ENCODE measurements at places on chromosomes 5 and 9.

DNA sequence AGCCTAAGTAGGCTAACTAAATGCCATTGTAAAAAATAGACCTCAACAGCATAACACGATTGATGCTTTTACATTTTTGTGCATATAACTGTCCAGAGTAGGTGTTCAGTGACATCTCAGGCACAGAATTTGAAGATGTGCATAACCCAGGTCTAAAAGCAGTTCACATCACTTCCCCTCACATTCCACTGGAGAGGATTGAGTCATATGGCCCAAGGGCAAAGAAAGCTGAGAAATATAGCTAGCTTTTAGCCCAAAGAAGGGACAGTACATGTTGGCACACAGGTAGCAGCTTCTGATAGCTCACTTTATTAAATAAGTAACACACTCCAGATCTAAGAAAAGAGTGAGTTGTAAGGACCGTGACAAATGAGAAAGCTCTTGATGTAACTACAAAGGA, 2259.5 kb upstream of the WWC1 start:
- DNase-seq: no peak

- no peak for DNase-seq
Observed at GRCh38 chr9:93958819-93959682, 3.9 kb upstream of the BARX1 start.

GRCh38 chr5:77774981-77775789, 954 bp downstream of the TBCA start:
- no peak for DNase-seq

GRCh38 chr5:65172486-65173129, 309.1 kb downstream of the ADAMTS6 start:
- DNase-seq: no peak

- no peak for DNase-seq
Observed at GRCh38 chr5:123174916-123175481, 86.0 kb downstream of the PRDM6 start.

DNA sequence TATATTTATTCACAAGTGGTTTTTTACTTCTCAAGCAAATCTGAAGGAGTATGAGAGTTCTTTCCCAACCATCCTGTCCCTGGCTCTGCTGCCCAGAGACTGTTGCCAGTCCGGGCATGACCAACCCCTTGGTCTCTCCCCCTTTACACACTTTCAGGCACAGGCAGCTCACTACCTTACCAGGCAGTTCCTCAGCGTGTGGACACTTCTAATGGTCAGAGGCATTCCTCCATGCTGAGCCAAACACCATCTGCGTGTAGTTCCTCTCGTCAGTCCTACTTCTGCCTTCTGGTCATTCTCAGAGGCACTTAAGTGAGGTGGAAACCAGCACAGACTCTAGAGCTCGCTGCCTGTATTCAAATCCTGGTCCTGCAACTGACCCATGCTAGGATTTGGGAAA, 56.1 kb downstream of the TSTD2 start:
- no peak for DNase-seq

DNA sequence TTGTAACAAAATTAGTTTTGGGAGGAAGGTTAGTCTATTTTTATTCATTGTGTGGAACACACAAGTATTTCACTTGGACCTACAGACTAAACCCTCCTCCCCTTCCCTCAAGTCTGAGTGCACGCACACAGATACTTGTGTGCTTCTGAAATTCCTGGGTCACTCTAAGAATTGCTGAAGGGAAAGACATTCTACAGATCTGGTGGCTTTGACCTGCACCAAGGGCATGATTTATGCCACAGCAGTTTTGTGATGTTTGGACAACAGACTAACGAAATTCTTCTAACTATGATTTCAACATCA, 150.5 kb downstream of the ARL15 start:
- no peak for DNase-seq

DNA sequence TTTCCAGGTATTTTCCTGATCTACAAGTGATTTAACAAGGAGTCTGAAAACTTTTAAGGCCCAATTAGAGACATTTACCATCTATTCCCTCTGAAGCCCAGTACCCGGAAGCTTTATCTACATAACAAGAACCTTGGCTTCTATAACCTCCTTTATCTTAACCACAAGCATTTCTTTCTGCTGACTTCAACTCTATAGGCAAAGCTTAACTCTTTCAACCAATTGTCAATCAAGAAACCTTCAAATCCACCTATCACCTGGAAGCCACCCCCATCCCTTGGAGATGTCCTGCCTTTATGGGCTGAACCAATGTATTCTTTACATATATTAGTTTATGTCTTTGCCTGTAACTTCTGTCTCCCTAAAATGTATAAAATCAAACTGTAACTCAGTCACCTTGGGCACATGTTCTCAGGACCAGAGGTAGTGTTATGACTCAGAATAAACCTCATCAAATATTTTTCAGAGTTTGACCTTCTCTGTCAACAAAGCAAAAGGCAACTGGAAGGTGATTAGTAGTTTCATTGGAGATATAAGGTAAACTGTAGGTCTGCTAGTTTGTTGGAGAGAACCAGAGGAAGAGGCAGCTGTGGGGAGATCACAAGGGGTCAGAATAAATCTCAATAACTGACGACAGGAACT, 13.0 kb upstream of the RIMOC1 start:
- no peak for DNase-seq

GRCh38 chr5:170635706-170636105, 131.9 kb downstream of the KCNIP1 start:
- no peak for DNase-seq

DNA sequence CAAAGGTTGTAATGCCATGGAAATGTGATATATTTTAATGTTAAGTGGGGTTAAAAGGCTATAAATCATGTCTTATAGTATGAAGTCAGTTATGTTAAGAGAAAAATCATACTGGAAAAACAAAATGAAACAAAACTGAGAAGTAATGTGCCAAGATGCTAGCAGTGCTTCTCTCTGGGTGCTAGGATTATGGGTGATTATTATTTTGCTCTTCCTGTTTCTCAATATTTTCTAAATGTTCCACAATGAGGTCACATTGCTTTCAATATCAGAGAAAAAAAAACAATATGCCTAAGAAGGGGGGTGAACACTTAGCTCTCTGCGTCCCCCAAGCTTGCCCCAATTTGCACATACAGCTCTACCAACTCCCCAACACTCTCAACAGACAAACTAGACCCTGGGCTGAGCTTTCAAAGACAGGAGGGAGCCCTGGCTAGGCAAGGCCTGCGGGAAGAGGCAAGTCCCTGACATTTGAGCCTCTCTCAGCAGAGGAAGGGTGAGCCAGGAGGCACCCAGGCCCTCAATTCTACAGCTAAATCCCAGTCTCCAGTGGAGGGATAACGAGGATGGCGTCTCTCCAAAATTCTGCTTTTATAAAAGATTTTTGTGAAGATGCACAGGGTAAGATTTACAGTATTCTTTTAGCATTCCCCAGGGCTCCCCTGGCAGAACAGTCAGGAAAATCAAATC, 24.4 kb downstream of the WHRN start:
- DNase-seq: no peak

DNA sequence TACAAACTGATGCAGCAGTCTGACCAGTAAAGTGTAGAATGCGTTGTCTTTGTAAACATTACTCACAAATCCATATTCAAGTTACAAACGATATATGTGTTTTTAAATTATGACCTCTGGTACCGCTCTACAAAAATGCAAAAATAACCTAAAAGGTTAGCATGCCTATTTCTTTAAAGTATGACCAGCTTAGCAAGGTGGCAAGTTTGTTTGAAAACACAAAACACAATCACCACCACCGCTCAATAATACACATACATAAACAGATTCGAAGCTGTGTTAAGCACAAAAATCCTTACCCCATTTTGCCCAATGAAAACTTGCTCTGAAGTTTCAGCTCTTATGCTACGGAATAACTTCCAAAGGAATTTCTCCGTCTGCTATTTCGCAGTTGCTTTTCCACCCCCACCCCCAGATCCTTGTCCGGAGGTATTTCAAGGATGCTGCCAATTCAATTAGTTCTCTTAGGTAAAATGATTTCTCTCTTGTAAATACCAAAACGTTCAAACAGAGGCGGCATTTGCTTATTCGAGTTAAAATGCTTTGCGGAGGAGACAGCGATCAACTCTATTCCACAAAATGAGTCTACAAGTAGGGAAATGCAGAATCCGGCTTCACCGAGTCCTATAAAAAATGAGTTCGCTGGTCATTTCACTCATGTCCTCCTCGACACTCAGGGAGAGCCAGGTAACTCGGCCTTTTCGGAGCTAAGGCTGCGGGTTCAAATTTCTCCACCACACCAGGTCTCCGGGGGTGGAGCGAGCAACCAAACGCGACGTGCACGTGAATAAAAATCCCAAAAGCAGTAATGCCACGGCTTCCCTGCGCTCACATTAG, 1.2 kb downstream of the HOMER1 start:
- DNase-seq: no peak

DNA sequence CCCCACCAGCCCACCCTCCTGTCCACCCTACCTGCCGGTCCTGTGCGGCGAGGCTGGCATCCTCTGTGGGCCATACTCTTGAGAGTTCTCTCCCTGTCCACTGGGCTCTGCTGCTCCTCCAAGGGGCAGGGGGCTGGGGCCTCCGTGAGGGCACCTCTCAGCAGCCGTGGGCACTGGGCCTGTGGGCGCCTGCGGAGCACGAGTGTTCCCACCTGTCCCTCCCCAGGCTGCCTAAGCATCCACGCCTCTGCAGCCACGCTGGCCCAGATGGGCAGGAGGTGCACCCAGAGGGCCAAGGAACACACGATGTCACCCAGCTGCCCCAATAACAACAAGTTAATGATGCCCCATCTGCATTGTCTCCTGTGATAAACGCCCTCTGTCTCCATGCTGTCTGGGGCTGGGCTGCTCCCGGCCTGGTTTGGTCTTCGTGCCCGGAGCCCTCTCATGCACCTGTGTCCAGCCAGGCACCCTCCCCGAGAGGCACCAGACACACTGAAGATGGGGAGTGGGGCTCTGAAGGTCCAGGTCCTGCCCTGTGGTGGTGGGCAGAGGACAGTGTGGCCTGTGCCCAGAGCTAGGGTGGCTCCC, 114.5 kb downstream of the RXRA start:
- no peak for DNase-seq

DNA sequence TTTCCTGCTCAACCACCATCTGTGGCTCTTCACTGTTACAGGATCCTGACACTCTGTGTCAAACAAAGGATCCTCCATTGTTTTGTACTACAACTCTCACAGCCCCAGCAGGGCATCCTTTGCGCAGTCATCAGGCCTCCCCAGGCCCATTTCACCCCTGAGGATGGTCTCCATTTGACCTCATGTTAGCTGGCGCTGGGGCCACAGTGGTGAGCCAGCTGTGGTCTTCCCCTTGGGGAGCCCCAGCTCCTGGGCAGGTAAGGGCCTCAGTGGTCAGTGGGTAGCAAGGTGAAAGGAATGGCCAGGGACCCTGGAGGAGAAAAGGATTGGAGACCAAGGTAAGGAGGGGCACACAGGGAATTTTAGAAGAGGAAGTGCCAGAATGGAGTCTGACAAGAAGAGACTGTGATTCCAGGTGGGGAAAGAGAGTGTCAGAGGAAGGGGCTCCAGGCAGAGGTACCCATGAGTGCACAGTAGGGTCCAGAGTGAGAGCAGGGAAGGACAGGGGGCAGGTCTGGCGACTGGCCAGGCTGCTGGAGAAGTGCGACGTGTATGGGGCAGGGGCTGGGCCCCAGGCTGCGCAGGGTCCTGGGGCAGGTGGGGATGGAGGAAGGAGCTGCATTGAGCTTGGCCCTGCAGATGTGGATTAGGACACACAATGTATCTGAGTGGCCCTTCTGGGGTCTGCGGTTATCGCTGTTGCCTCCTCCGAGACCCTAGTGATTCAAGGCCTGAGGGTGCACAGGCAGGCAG, 109.9 kb downstream of the PHF2 start:
- no peak for DNase-seq

GRCh38 chr5:169561893-169562292, 21.7 kb upstream of the SPDL1 start:
- no peak for DNase-seq

GRCh38 chr5:78744951-78745534, 96.5 kb upstream of the LHFPL2 start:
- DNase-seq: no peak

DNA sequence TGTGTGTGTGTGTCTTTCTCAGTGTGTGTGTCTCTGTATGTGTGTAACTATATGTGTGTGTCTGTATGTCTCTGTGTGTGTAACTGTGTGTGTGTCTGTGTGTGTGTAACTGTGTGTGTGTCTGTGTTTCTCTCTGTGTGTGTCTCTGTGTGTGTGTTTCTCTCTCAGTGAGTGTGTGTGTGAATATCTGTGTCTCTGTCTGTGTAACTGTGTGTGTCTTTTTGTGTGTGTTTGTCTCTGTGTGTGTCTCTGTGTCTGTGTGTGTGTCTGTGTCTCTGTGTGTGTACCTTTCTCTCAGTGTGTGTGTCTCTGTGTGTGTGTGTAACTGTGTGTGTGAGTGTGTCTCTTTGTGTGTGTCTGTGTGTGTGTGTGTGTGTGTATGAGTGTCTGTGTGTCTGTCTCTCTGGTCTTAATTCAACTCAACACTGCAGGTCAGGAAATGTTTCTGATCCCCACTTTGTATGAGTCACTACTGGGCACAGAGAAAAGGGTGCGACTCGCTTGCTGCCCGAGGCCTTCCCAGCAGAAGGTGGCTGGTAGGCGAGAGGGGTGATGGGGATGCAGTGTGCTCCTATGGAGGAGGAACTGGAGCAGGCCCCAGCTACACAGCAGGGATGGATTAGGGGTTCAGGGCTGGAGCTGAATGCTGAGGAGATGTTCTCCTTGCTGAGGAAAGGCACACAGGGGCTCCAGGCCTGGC, 52.1 kb downstream of the NSG2 start:
- no peak for DNase-seq

DNA sequence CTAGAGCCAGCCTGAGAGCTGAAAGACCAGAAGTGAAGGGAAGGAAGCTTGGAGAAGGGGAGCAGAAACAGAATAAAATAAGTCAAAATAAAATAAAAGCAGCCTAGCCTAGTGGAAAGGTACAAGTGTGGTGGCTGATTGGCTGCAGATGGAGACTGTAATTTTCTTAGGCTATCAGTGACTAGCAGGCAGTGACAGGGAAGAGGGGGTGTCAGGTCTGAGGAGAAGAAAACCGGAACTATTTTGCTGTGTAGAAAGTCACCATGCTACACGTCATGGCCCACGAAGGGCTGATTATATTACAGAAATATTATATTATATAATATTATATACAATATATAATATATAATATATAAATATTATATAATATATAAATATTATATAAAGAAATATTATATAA, 98.1 kb upstream of the TAF11L2 start:
- no peak for DNase-seq

DNA sequence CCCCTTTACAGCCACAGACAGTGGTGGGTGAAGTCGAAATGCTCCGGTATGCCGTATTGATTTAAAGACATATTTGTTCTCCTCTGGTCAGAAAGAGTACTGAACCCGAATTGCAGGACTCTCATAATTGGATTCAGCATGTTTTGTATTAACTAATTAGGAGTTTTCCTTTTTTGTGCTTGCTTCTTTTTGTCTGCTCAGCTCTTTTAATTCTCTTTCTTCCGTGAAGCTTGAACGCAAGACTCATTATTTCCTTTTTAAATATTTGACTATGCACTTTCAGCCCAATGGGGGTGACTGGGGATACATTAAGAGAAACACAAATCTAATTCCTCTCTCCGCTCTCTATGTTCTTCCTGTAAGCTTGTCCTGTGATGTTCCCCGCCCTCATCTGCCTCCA, 246.6 kb upstream of the IRX2 start:
- no peak for DNase-seq

- no peak for DNase-seq
Observed at GRCh38 chr9:74770508-74771261, 117.0 kb downstream of the TRPM6 start.

Measured in DMS79 (cell line).